ENCODE measurements at places on chromosomes 6 and 20. TPM values are rescaled to one million over a fixed set of nuclear protein-coding genes. Genes with fewer than 3 reads are reported as not detected.

GRCh38 chr6:134529921-134530320 is 212.0 kb upstream of the SGK1 start:
- no peak overlapping the region for H3K27ac ChIP-seq
- peaks cover 13% of the 10 kb centered on the region for H3K4me1 ChIP-seq
- no peaks in the 10 kb centered on the region for H3K27me3 ChIP-seq

DNA sequence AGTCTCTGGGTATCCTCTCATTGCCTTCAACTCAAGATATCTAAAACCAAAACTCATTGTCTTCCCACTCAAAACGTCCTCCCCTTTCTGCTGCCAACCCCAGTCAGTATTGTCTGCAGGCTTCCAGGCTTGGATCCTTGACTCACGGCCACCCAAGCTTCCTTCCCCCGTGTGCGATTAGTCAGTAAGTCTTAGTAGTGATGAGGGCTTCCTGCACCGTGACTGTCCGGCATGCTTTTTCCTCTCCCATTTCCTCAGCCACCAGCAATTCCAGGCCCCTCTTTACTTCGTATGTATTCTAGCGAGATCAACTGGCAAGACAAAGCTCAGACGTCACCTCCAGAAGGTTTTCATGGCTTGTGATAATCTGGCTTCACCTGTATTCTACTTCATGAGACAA is 88.6 kb upstream of the DUSP22 start:
- no peak overlapping the region for H3K27ac ChIP-seq
- no peak overlapping the region for H3K4me3 ChIP-seq
- H3K4me1 ChIP-seq: no peaks in the 10 kb centered on the region

Gene TSBP1
- total RNA-seq: not detected

Gene SAMD5
- 16.2 TPM for total RNA-seq

Gene TCP11
- total RNA-seq: 1.6 TPM

GRCh38 chr6:22250486-22250885 is 46.4 kb downstream of the PRL start:
- H3K27ac ChIP-seq: peak overlapping the region; percentile 51
- no peaks in the 10 kb centered on the region for H3K36me3 ChIP-seq
- H3K27me3 ChIP-seq: no peaks in the 10 kb centered on the region
- H3K4me3 ChIP-seq: no peak overlapping the region
- peaks cover 35% of the 10 kb centered on the region for H3K4me1 ChIP-seq

Gene MGME1
- 14.7 TPM for total RNA-seq

DNA sequence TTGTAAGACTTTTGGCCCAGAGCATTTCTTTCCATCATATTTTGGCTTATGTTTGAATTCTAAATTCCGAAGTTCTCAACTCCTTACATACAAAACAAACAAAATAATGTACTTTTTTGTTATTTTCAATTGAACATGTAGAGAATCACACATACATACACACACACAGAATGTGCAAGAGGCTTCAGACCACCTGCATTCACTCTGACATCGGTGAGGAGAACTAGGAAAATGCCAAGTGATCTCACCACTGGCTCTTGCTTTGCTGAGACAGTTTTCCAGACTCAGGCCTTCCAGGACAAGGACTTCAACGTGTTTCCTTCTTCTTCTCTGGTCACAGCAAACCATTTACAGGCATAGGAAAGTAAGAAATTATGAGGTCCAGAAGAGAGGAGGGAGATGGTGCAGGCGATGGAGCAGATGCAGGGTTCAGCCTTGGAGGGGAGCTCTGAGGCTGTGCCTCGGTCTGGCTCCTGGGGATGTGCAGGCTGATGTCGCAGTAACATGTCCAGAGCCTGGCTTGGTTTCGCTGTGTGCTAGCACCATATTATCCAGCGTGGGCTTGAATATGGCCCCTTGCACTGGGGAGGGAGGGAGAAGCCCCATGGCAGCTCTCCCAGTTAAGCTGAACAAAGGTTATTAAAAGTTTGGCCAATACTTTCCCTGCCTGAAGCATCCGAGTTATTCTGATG is 93.4 kb downstream of the DACT2 start:
- DNase-seq: no peak
- H3K4me3 ChIP-seq: no peak overlapping the region
- H3K36me3 ChIP-seq: no peaks in the 10 kb centered on the region
- H3K27me3 ChIP-seq: peaks cover 10% of the 10 kb centered on the region
- no peaks in the 10 kb centered on the region for H3K4me1 ChIP-seq
- H3K27ac ChIP-seq: no peak overlapping the region

GRCh38 chr20:62816884-62817873 is at the start of gene COL9A3:
COL9A3 (plus strand) TSS chr20:62817050; CDS start chr20:62817065, 15 bp downstream.
- H3K4me3 ChIP-seq: no peak within 1 kb of the TSS
- peaks cover 42% of the 10 kb centered on the region for H3K27me3 ChIP-seq
- peaks cover 14% of the 10 kb centered on the region for H3K4me1 ChIP-seq
- H3K36me3 ChIP-seq: peaks cover 11% of the 10 kb centered on the region
- no peak within 1 kb of the TSS for H3K27ac ChIP-seq

GRCh38 chr6:27370391-27370790 is 18.2 kb upstream of the ZNF391 start:
- no peaks in the 10 kb centered on the region for H3K4me1 ChIP-seq
- H3K27ac ChIP-seq: no peak overlapping the region
- H3K4me3 ChIP-seq: no peak overlapping the region

DNA sequence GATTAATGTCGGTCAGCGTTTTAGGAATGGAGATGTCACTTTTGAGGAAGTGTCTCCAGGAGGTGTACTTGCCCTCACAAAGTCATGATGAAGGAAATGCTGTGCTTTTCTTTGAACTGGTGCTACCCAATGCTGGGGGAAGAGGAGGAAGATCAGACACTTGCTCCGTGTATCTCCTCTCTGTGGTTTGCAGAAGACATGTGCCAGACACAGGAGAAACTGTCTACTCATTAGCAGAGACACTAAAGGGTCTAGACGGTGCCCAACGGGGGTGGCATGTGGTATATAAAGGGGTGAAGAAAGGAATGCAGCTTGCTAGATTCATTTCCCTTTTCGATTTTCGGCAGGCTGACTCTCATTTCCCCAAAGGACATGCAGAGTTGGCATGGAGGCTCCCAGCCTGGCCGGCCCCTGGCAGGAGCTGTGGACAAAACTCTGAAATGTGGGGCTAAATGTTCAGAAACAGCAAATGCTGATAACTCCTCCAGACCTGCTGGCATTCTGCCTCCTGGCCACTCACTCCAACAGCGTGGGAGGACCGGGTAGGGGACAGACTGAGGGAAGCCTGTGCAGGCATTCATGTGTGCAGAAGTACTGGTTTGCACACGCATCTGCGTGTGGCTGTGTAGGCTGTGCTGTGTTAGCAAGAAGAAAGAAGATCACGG is 59.6 kb upstream of the QKI start:
- H3K27ac ChIP-seq: no peak overlapping the region
- H3K36me3 ChIP-seq: no peaks in the 10 kb centered on the region
- peak; percentile 6 for DNase-seq

- H3K27me3 ChIP-seq: peaks cover 2% of the 10 kb centered on the region
- no peak overlapping the region for H3K27ac ChIP-seq
- H3K4me1 ChIP-seq: no peaks in the 10 kb centered on the region
- no peaks in the 10 kb centered on the region for H3K36me3 ChIP-seq
Observed at GRCh38 chr6:40444312-40444711, 142.9 kb downstream of the LRFN2 start.

- DNase-seq: no peak
- H3K36me3 ChIP-seq: peaks cover 24% of the 10 kb centered on the region
- no peak overlapping the region for H3K27ac ChIP-seq
- H3K4me3 ChIP-seq: no peak overlapping the region
- no peaks in the 10 kb centered on the region for H3K4me1 ChIP-seq
- no peaks in the 10 kb centered on the region for H3K27me3 ChIP-seq
Observed at GRCh38 chr6:130873746-130874145, 46.5 kb downstream of the SMLR1 start.

Gene ASIP
- total RNA-seq: not detected

DNA sequence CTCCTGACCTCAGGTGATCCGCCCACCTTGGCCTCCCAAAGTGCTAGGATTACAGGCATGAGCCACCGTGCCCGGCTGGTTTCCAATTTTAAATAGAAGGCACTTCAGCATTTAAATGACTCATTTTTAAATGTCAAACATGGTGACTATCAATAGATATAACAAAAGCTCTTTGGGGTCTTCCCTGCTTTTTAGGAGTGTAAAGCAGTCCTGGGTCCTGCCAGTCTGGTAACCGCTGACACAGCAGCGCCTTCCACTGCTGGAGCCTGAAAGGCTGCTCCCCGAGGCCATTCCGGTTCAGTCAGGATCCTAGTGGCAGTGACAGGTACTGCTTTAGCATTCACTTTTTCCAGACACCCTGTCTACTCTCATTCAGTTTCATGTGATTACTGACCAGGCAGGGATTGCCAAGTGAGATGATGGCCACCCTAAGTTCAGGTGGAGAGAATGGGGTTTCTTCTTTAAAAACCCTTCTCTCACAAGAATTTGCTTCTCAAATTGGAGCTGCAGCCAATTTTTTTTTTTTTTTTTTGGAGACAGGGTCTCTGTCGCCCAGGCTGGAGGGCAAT is 5.1 kb downstream of the DIDO1 start:
- H3K27me3 ChIP-seq: no peaks in the 10 kb centered on the region
- H3K27ac ChIP-seq: no peak overlapping the region
- DNase-seq: peak; percentile 68
- H3K4me3 ChIP-seq: no peak overlapping the region

- H3K27ac ChIP-seq: no peak overlapping the region
- DNase-seq: no peak
- H3K4me1 ChIP-seq: peaks cover 13% of the 10 kb centered on the region
- peaks cover 83% of the 10 kb centered on the region for H3K36me3 ChIP-seq
- H3K4me3 ChIP-seq: no peak overlapping the region
Observed at GRCh38 chr20:50567860-50568548, 57.8 kb downstream of the PTPN1 start.

GRCh38 chr6:26250698-26251044 is 114.3 kb upstream of the BTN3A2 start:
- H3K27ac ChIP-seq: peak overlapping the region; percentile 81
- H3K4me1 ChIP-seq: no peaks in the 10 kb centered on the region
- H3K4me3 ChIP-seq: peak overlapping the region; percentile 42
- no peaks in the 10 kb centered on the region for H3K27me3 ChIP-seq
- no peaks in the 10 kb centered on the region for H3K36me3 ChIP-seq

- H3K4me3 ChIP-seq: no peak overlapping the region
- H3K27ac ChIP-seq: no peak overlapping the region
Observed at GRCh38 chr6:14857501-14857900, 388.4 kb upstream of the JARID2 start.

Gene FOXF2
- 51.6 TPM for total RNA-seq
